Naive thymus-derived CD4-positive, alpha-beta T cell (primary cell): ENCODE measurements at places on chromosomes 12 and 14. TPM values are rescaled to one million over a fixed set of nuclear protein-coding genes. Genes with fewer than 3 reads are reported as not detected.

Gene KRT8
- 0.62 TPM for total RNA-seq

Gene DIO3
- not detected for total RNA-seq

Gene HAL
- total RNA-seq = 0.35 TPM

- H3K4me3 ChIP-seq = no peak overlapping the region
- DNase-seq = no peak
- no peaks in the 10 kb centered on the region for H3K36me3 ChIP-seq
- no peaks in the 10 kb centered on the region for H3K4me1 ChIP-seq
Measured at GRCh38 chr12:9244894-9245293, 36.7 kb upstream of the PZP start.

DNA sequence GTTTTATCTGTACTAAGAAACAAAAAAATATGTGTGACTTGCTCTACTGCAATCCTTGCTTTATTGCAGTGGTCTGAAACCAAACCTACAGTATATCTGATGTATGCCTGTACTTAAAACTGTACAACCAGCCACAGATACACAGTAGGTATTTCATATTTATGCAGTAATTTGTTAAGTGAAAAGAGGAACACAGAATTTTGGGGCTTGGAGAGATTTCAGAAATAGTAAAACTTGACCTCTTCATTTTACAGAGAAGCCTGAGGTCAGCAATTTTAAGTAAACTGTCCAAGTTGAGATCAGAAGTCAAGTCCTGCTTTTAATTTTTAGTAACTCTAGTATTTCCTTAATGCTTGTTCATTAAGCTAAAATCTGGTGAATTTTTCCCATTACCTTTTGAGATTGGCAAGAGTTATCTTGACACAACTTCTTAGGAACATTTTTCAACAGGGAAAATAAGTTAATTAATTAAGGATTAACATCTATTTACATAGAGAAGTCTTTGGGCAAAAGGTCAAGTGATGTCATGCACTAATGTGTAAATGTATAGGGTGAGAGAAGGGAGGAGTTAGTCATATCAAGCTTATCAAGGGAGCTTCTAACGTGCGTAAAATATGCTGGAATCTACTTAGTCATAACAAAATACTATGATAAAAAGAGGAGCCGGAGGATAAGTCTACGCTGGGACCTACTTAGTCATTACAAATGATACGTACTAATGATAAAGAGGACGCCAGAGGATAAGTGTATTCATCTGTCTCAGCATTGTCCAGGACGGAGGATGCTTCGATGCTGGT lies 66.0 kb upstream of the GTF2A1 start:
- no peaks in the 10 kb centered on the region for H3K27me3 ChIP-seq
- no peak overlapping the region for H3K4me3 ChIP-seq
- no peaks in the 10 kb centered on the region for H3K4me1 ChIP-seq
- H3K27ac ChIP-seq = no peak overlapping the region

GRCh38 chr14:99389174-99389826 lies 91.4 kb downstream of the SETD3 start:
- no peak overlapping the region for H3K27ac ChIP-seq
- DNase-seq = peak; percentile 62
- H3K27me3 ChIP-seq = no peaks in the 10 kb centered on the region
- H3K4me3 ChIP-seq = no peak overlapping the region

DNA sequence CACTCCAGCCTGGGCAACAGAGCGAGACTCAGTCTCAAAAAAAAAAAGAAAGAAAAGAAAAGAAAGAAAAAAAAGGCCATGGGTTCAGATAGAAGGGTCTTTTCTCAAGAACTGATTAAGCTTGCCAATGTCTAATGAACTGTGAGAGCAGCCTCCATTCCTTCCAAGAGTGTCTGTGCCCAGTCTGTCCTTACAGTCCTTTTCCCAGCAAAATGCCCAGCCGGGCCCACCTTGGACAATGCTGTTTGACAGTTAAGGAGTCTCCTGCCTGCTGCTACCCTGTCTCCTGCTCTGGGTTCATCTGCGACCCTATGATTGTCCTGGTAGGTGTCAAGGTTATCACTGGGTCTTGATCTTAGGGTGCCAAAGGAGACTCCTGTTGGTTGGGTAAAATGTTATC lies 21.4 kb downstream of the SYNE3 start:
- no peaks in the 10 kb centered on the region for H3K36me3 ChIP-seq
- no peaks in the 10 kb centered on the region for H3K27me3 ChIP-seq
- H3K4me3 ChIP-seq = no peak overlapping the region
- DNase-seq = no peak
- H3K27ac ChIP-seq = peak overlapping the region; percentile 39
- H3K4me1 ChIP-seq = peaks cover 18% of the 10 kb centered on the region

DNA sequence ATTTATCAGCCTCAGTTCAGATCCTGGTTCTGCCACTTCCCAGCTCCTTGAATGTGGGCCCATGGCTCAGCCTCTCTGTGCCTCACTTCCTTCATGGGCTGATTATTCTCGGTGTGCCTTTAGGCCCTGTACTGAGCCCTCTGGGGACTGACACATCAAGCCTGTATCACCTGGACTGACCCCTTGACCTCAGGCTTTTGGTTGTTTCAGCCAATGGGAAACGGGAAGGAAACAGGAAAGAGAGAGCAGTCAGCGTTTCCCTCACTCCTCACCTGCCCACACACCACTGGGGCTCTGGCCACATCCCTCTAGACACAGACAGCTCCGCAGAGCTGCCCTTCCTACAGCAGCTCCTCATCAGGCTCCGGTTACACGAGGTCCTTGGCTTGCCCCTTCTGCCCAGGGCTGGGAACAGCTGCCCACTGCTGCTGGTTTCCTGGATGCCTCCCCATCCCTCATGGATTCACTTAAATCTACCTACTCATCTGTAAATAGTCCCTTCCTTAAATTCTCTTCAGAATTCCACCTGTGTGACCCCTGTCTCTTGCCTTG lies 37.0 kb upstream of the ITPR2 start:
- H3K36me3 ChIP-seq = no peaks in the 10 kb centered on the region
- H3K4me1 ChIP-seq = peaks cover 11% of the 10 kb centered on the region
- no peak for DNase-seq
- H3K27ac ChIP-seq = no peak overlapping the region

DNA sequence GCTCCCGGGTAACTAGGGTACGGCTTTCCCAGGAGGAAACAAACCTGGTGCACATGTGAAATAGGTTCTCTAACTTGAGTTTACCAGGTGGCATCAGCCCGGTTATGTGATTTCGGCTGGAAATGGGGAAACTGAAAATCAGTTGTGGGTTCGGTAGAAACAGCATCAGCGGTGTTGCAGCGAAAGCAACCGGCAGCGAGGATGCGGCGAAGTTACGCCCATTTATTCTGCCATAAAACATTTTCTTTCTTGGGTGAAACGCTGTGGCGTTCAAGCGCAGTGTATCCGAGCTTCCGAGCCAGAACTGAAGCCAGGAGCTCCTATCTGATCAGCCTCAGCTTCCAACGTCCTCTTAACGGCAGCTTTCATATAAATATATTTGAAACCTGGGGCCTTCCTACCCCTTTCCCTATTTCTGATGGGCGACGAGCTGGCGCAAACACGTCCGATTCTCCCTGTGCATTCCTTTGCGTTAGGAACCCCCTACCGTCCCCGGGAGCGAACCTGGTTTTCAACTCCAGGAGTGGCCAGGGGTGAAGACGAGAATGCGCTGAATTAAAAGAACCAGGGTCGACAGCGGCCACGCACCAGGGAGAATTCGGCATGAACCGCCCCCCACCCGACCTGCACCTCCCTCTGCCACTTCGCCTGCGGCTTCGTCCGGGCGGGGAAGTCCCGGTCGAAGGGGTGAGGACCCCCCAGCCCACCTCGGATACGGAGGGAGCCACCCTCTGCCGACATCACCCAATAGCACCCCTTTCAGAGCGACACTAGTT lies 1.6 kb downstream of the DPF3 start:
- H3K27ac ChIP-seq = no peak overlapping the region
- peak overlapping the region; percentile 74 for H3K4me3 ChIP-seq
- H3K27me3 ChIP-seq = peaks cover 10% of the 10 kb centered on the region

GRCh38 chr12:113345318-113345717 lies 10.4 kb upstream of the SLC8B1 start:
- H3K36me3 ChIP-seq = no peaks in the 10 kb centered on the region
- no peak for DNase-seq
- H3K27me3 ChIP-seq = no peaks in the 10 kb centered on the region
- H3K4me1 ChIP-seq = no peaks in the 10 kb centered on the region
- H3K4me3 ChIP-seq = no peak overlapping the region
- no peak overlapping the region for H3K27ac ChIP-seq

DNA sequence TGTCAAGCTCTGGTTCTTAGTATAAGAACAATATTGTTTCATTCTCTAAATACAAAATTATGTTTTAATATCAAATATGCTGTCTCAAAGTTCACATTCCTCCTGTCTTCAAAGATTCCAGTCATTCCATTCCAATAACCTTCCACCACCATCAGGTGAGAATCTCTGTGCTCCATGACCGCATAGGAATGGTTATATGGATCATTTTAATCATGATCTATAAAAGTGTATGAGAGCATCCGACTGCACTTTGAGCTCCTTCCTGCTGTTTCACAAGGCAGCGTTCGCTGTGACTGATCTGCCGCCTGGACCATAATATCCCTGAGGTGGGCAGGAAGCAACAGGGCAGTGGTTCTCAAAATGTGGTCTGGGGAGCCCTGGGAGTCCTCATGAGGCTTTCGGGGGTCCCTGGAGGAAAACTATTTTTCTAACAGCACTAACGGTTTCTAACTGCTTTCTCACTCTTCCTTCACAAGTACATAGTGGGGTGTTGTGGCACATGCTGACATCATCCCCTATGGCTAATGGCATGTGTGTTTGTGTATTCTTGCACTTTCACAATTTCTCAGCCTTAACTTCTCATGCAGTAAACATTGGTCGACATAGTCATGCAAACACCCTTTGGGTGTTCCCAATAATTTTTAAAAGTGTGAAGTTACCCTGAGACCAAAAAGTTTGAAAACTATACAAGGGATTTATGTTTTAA lies 137.4 kb downstream of the ANO2 start:
- no peaks in the 10 kb centered on the region for H3K36me3 ChIP-seq
- H3K4me1 ChIP-seq = no peaks in the 10 kb centered on the region
- no peak overlapping the region for H3K27ac ChIP-seq
- DNase-seq = no peak
- H3K27me3 ChIP-seq = no peaks in the 10 kb centered on the region

DNA sequence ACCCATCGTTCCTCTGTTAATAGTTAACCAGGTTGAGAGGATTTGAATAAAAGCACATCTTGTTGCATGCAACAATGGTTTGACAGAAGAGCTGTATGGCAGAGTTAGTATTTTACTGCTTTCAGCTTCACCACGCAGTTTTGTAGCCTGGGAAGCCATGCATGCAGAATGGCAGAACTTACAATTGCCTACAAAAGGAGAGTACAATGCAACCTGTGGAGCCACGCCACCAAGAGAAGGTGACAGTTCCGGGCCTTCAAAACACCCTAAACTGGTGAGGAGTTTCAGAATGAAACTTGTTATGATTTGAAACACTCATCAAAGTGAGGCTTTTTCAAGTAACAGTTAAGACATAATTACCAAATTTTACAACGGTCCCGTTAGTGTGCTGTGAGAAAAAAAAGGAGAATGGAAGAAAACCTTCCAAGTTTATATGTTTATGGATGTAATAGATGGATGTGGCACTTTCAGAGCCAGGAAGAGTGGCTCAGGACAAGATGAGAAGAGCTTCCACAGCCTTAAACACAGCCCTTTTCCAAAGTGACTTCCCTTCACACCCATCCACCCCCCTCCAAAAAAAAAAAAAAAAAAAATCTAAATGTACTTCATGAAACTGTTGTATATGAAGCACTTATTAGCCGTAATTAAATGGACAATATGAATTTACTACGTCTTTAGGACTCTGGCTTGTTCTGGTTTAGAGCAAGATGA lies 158.7 kb downstream of the EGLN3 start:
- H3K27ac ChIP-seq = no peak overlapping the region
- H3K36me3 ChIP-seq = no peaks in the 10 kb centered on the region
- H3K27me3 ChIP-seq = no peaks in the 10 kb centered on the region
- H3K4me3 ChIP-seq = no peak overlapping the region
- H3K4me1 ChIP-seq = no peaks in the 10 kb centered on the region

DNA sequence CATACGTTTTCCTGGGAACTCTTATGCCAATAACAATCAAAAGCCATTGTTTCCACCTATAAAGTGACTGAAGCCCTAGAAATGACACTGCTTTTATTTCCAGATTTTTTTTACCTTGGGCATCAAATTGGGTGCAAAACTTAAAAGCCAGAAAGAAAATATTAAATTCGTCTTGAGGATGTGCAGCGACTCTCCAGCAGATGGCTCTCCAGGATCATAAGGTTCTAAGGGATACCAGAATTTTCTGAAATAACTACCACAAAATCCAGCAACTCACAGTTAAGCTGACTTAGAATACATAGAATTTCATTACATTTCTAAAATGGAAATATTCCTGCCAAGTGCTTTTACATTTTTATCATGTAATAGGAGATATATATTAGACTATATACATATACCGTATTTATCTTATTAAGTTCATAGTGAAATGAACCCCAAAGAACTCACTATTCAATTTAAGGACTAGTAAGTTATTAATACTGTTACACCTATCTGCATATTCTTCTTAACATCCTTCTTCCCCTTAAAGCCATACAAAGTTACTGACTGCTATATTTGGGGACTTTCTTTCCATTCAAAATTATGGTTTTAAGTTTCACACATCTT lies 44.0 kb downstream of the ARMH4 start:
- peak; percentile 55 for DNase-seq
- H3K4me1 ChIP-seq = no peaks in the 10 kb centered on the region
- H3K27ac ChIP-seq = no peak overlapping the region
- H3K36me3 ChIP-seq = no peaks in the 10 kb centered on the region

DNA sequence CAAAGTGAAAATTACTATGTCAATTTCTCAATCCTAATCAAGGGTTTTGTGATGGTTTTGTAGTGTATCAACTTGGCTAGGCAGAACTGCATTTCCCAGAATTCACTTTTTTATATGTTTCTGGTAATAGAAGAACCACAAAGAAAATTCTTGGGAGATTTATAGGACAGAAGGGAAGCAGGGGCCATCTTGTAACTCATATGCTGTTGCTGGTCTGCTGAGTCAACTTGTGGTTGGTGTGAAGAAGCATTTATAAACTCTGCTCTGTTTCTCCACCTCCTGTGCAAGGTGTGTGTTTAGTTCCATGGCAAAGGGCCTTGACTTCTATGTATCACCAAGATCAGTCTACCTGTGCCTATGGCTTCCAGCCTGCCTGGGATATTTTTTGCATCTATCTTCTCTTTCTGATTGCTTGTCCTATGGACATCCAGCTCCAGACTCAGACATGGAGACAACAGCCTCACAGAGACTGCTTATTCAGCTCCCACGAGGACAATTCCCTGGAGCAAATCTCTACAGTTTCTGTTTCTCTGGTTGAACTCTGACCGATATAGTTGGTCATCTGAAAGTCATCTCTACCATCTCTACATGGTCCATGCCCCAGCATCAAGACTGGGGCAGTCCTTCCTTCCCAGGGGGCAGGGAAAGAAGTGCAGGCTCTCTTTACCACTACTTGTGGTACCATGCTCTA lies 364.3 kb upstream of the DDHD1 start:
- no peaks in the 10 kb centered on the region for H3K27me3 ChIP-seq
- DNase-seq = no peak
- no peak overlapping the region for H3K27ac ChIP-seq

DNA sequence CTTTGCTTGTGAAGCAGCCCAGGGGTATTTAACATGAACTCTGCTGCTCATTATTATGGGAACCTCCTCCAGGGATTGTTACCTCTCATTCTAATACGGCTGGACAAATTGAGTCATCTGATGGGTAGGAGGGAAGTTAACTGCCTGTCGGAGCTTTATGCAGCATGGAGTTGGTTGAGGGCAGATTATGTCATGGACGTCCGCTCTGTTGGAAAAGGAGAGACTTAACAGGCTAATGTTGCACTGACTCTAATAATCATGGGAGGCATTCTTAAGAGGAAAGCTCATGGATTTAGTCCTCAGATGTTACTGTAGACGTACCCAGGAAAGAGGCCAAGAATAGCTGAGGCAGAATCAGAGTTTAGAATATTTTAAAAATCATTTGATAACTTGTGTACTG lies 9.9 kb downstream of the POP5 start:
- H3K27me3 ChIP-seq = no peaks in the 10 kb centered on the region
- H3K4me3 ChIP-seq = no peak overlapping the region
- H3K36me3 ChIP-seq = peaks cover 29% of the 10 kb centered on the region
